ENCODE measurements at places on chromosomes 6 and 20.

GRCh38 chr20:1005452-1006027, 3.4 kb upstream of the RSPO4 start:
- peak; percentile 65 for DNase-seq

DNA sequence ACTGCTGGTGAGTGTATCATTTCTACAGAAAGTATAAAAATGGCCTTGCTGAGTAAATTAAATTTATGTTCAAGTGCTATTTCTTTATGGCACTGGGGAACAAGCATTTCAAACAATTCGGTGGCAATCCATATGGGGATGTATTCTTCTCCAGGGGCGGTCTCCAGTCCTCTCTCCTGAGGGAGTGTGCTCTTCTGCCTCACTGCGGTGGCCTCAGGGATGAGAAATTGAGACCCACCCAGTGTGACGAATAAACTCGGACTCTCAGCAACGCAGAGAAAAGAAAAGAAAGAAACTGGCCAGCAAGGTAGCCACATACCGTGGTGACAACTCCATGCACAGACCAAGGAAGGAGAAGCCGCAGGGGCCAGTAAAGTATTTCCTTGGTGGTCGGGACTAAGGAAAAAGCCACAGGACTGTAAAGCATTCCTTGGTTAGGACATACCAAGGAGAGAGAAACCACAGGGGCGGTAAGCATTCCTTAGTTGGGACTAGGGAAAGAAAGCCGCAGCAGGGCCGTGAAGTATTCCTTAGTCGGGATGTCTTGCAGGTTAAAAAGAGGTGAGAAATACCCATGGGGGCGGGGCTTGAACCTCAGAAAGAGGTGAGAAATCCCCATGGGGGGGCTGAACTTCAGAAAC, 13.6 kb upstream of the GOPC start:
- no peak for DNase-seq

DNA sequence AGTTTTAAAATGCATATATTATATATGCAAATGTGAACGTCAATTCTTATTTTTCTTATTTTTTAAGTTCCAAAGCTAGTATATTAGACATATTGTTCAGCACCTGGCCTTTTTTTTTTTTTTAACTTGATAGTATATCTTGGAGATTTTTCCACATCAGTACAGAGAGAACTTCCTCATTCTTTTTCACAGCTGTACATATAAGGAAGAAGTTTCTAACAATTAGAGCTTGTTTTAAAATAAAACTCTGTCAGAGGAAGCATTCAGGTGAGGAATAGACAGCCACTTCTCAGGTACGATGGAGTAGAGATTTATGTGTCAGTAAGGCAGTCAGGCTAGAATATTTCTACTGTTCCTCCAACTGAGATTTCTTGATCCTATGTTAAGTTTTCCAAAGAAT, 233.1 kb upstream of the SUPT3H start:
- DNase-seq: peak; percentile 66

- no peak for DNase-seq
These were observed 9.9 kb downstream of the TTI1 start for GRCh38 chr20:38023181-38024001.

DNA sequence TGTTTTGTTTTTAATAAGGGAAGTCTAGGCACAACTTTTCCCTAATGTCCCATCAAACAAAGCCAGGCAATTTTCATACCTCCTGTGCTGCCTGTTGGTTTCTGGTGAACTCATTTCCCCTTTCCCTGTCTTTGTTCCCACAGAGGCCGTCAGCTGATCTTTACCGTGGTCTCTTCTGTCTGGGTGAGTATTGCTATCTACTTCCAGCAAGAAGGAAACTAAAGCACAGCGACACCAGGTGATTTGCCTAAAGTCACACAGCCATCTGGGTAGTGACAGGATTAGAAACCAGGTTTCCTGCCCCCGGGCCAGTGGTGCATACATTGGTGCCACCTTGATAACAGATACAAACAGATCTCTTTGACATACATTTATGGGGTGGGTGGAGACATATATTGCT, 59.6 kb downstream of the RAB44 start:
- DNase-seq: no peak

- DNase-seq: no peak
These were observed 180.8 kb upstream of the CHD6 start for GRCh38 chr20:41798930-41799502.

DNA sequence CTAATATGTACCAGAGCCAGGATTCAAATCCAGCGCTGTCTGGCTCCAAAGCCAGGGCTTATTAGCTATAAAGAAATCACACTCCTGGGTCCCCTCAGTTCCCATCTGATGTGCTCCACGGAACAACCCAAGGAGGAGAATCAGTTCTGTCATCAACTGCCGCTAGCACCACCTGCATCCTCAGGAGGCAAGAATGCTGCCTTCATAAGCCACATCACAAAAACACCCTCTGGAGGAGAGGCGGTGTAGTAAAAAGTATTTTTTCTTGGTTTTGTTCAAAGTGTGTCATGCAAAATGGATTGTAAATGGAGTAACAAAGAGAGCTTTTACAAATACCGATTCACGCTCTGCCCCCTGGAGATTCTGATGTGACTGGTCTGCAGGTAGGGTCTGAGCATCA, 57.1 kb downstream of the TNFRSF21 start:
- no peak for DNase-seq

DNA sequence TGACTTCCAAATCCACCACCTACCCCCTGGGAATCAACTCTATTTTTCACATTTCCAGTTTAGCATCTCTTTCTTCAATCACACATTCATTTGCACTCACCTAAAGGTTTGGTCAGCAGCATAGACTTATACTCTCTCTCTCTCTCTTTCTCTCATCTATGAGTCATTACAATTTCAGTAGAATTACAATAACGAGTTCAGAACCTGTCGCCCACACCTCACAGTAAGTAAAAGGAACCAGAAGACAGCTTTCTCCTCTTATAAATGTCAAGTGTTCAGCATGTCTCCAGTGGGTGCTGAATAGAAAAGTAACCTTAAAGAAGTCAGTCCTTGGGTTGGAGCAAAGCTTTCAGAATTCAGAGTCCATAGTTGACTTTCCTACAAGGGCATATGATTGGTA, 1.1 kb upstream of the PHACTR1 start:
- DNase-seq: no peak

- no peak for DNase-seq
These were observed 868.6 kb upstream of the GJE1 start for GRCh38 chr6:141264101-141264500.

DNA sequence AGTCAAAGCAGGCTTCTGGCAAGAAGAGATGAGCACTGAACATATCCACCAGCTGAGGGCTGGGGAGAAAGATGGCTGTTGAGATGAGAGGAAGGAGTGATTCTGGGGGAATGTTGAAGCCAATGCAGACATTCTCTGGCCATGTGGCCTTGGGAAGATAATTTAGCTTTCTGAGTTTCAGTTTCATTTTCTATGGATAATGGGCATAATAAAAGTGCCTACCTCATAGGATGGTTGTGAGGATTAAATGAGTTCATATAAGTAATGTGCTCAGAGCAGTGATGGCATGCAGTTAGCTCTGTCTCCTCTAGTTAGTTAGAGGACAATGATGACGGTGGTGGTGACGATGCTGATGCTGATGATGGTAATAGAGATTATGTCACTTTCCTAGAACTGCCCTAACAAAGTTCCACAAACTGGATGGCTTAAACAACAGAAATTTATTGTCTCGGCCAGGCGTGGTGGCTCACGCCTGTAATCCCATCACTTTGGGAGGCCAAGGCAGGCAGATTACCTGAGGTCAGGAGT, 18.5 kb upstream of the KCNK5 start:
- no peak for DNase-seq

- no peak for DNase-seq
These were observed 88.5 kb downstream of the DTD1 start for GRCh38 chr20:18676396-18676795.

GRCh38 chr20:62622877-62623487, 19.3 kb upstream of the SLCO4A1 start:
- DNase-seq: no peak

DNA sequence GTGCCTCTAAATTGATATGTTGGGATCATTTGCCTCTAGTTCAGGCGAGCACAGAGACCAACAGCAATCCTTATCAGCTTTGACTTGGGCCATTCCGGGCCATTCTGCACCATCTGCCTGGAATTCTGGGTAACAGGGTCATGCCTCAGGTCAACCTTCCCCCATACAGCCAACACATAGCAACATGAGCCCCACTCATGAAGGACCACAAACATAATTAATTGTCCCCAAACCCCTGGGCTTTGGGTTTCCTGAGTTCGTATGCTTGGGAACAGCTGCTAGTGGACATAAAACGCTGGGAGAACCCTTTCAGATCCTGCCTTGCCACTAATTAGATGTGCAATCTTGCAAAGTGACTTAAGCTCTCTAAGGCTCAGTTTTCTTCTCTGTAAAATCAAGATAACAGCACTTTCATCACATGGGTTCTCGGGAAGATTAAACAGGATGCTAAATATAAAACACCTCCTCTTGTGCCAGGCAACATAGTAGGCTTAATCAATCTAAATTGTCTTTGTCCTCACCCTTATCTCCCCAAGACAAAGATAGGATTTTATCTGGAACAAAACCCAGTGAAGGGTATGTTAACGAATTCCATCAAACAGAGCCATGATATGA, 426.5 kb downstream of the CD83 start:
- DNase-seq: no peak

DNA sequence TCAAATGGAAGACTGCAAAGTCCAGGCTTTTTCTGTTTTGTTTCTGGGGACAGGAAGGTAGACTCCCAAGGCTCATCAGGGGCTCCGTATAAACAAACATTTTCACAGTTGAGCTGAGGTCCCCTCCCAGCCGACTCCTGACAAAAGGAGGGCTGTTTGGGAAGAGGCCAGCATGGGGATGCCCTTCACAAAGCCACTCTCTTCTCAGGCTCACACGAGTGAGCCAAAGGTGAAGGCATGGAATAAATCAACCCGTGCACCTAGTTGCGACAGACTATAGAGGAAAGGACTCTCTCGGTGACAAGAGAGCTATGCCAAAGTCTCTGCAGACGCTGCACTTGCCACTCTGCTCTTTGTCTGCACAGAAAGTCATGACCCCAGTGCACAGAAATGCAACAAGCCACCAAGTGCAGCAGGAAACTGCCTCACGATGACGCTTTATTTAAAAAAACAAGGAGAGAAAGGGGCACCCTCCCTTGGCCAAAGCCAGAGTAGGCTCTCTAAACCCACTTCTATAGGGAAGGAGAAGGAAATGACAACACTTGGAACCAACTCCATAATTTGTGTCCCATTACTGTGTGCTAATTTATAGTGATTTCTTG, 21.0 kb downstream of the JAG1 start:
- DNase-seq: no peak

- no peak for DNase-seq
These were observed 83.6 kb downstream of the PLEKHG1 start for GRCh38 chr6:150683320-150683719.

GRCh38 chr20:47210470-47210869, 146.0 kb downstream of the ZMYND8 start:
- no peak for DNase-seq

GRCh38 chr20:62493253-62493885, 17.6 kb upstream of the GATA5 start:
- no peak for DNase-seq

DNA sequence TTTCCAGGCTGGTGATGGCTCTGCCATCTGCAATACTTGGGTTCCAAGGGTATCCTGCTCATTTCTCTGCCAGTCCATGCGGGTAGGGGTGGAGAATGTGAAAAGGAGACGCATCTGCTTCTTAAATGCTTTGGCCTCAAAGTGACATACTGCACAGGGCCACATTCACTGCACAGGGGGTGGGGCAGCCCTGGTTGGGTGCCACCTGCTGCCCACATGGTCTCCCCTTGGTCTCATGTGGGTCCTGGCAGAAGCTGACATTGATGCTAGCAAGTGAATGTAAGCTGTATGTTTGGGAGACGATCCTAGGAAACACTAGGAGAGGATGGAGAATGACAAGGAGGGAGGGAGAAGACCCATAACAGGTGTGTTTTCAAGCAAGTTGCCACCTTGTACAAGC, 140.9 kb downstream of the EDN3 start:
- no peak for DNase-seq

All from HT-29 (cell line).